ENCODE measurements at places on chromosomes 4 and X. TPM values are rescaled to one million over a fixed set of nuclear protein-coding genes. Genes with fewer than 3 reads are reported as not detected.

The CSAG3 gene
- not detected for total RNA-seq

The CYTL1 gene
- not detected for total RNA-seq

The SULT1E1 gene
- total RNA-seq: not detected

The TCP11X2 gene
- not detected for total RNA-seq

The SHROOM2 gene
- 0.22 TPM for total RNA-seq

The CFI gene
- total RNA-seq: not detected

The HSFX4 gene
- total RNA-seq: not detected

The CT47B1 gene
- not detected for total RNA-seq

The TMPRSS11B gene
- not detected for total RNA-seq

The IL9R gene
- not detected for total RNA-seq

The HOPX gene
- not detected for total RNA-seq

The GAGE1 gene
- total RNA-seq: not detected

The GABRG1 gene
- not detected for total RNA-seq

The KDR gene
- not detected for total RNA-seq

The H2BW2 gene
- not detected for total RNA-seq

The TMEM35A gene
- 0.76 TPM for total RNA-seq

The TMEM255A gene
- not detected for total RNA-seq

The RAPGEF2 gene
- total RNA-seq: 21.7 TPM

The PAGE2B gene
- not detected for total RNA-seq

The RRH gene
- not detected for total RNA-seq

The MAGEA9B gene
- not detected for total RNA-seq

The CHRDL1 gene
- total RNA-seq: not detected

The IL2 gene
- total RNA-seq: not detected

The TMPRSS11F gene
- not detected for total RNA-seq

The MAOA gene
- total RNA-seq: 0.76 TPM

The KLKB1 gene
- total RNA-seq: not detected

The AWAT2 gene
- not detected for total RNA-seq

The RXFP1 gene
- 3.1 TPM for total RNA-seq

The FAM9B gene
- not detected for total RNA-seq

The CENPVL2 gene
- not detected for total RNA-seq

The SFRP2 gene
- 0.65 TPM for total RNA-seq

The SPIN4 gene
- 5.8 TPM for total RNA-seq

The THAP6 gene
- total RNA-seq: 23.5 TPM

The VEGFD gene
- not detected for total RNA-seq

The XKRX gene
- not detected for total RNA-seq

The USP17L20 gene
- total RNA-seq: not detected

The NLGN3 gene
- total RNA-seq: 0.63 TPM

The FGFBP2 gene
- total RNA-seq: not detected

The PHEX gene
- total RNA-seq: 0.65 TPM

The PI4K2B gene
- total RNA-seq: 29.2 TPM

The DMRTC1 gene
- total RNA-seq: not detected

The SORBS2 gene
- 0.32 TPM for total RNA-seq

The STATH gene
- total RNA-seq: not detected

The NXF2 gene
- not detected for total RNA-seq

The HTR2C gene
- total RNA-seq: not detected

The CPEB2 gene
- total RNA-seq: 8.1 TPM

The ZCCHC18 gene
- 1.4 TPM for total RNA-seq

The GJB1 gene
- total RNA-seq: not detected

The HSD17B10 gene
- total RNA-seq: 47.9 TPM
